ENCODE measurements at places on chromosomes 12 and 14.

- no peak for DNase-seq
Observed at GRCh38 chr12:11269607-11270006, at the start of gene PRB3. TSS of gene PRB3 (minus strand) at chr12:11269707. CDS start at chr12:11269669, 38 bp downstream.

GRCh38 chr12:50986966-50987737, 34.8 kb downstream of the HIGD1C start:
- DNase-seq = no peak

- no peak for DNase-seq
Observed at GRCh38 chr12:116780942-116781341, 42.8 kb downstream of the RNFT2 start.

GRCh38 chr12:74259199-74259598, 278.4 kb upstream of the ATXN7L3B start:
- no peak for DNase-seq

DNA sequence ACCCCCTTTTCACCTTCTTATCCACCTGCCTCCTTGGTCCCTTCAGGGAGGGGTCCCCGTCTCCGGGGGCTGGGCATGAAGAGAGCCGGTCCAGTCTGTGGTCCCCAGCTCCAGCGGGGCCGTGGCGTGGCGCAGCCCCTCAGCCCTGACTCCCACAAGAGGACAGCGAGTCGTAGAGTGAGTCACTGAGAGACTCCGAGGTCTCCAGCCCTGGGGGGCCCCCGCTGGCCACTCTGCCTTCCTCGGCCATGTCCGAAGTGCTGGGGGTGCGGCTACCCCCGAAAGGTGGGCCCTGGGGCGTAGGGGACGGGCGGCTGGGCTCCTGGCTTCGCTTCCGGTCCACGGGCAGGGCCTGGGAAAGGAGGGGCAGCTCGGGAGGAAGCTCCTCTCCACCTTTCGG, 36.5 kb downstream of the NCKAP5L start:
- DNase-seq = no peak

- DNase-seq = no peak
Observed at GRCh38 chr12:45660330-45660729, 69.2 kb upstream of the ARID2 start.

- DNase-seq = no peak
Observed at GRCh38 chr14:80956922-80957321, 1.5 kb downstream of the TSHR start.

GRCh38 chr12:106189341-106189740, 50.6 kb upstream of the NUAK1 start:
- DNase-seq = no peak

DNA sequence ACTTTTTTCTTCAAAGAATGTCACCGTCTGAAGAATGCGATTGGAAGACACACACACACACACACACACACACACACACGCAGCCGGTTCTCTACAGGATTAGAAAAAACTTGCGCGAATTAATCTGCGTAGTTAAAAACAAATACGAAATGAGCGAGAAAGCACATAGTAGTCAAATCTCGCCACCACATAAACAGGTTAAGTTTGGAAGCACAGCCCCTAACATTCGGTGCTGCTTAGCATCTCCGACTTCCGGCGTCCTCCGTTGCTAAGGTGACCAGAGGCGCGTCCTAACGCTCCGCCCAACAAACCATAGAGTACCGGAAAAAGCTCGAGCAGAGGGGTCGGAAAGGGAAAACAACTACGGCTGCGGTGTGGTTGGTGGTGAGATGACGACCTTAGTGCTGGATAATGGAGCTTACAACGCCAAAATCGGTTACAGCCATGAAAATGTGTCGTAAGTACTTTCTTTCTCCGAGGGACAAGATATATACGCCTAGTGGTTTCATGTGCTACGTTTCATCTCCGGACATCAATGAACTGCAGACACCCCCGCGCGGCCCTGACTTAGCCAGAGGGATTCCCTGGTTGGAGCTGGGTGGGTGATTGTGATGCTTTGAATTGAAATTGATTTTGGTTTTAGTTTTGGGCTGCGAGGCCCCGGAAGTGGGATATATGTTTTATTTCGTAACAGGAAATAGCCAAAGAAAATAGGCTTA, at the start of gene ACTR6:
Gene ACTR6, plus strand, starts transcription at position 353 of the 719 bp plus-strand sequence. Its CDS starts 37 bp downstream, at position 390.
- peak; percentile 94 for DNase-seq

DNA sequence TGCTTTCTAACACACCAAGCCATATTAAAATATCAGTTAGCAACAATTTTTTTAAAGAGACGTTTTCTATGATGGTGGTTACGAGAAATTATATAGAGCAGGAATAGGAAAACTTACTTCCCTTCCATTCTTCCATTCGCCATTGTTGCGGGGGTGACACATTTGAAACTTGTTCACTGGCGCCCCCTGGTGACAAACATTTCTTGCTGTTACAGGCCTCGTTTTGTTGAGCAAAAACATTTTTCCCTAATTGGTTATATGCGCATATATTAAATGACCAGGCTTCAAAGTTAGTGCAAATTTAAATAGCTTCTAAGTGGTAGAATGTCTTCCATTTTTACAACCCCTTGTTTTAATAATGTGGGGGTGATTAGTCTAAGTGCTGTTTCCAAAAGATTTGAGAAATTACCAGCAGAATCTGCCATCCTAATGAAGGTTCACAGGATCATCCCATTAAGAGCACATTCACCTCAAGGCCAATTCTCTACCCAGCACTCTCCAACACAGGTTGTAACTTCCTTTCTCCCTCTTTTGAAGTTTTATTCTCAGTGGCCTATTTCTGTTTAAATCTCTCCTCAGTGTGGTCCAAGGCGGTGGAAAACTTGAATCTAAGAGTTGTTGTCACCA, 1124.7 kb downstream of the FLRT2 start:
- no peak for DNase-seq

- DNase-seq = no peak
Observed at GRCh38 chr12:94717108-94717507, 66.8 kb upstream of the TMCC3 start.

- no peak for DNase-seq
Observed at GRCh38 chr12:24038211-24038997, 88.9 kb upstream of the SOX5 start.

- DNase-seq = peak; percentile 54
Observed at GRCh38 chr14:52067873-52068614, 815 bp downstream of the NID2 start.

- no peak for DNase-seq
Observed at GRCh38 chr12:88329833-88330232, 187.7 kb downstream of the TMTC3 start.

GRCh38 chr12:48235796-48236333, 32.8 kb upstream of the OR10AD1 start:
- no peak for DNase-seq

DNA sequence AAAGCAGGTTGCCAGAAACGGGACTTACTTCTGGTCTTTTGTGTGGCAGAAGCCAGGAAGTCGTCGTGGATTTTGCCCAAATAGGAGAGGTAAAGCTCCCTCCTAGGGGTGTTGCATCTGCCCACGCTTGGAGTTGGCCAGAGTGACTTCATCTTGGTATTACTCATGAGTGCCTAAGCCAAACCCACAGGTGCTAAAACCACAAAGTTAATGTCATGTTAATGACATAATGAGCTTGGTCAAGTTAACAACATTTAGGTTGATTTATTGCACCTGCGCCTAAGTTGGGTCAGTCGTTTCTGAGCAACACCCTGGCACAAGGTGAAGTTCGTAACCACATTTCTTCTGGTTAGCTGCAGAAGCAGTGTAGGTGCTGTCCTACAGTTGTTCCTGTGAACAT, 225.2 kb downstream of the FUT8 start:
- DNase-seq = peak; percentile 33

DNA sequence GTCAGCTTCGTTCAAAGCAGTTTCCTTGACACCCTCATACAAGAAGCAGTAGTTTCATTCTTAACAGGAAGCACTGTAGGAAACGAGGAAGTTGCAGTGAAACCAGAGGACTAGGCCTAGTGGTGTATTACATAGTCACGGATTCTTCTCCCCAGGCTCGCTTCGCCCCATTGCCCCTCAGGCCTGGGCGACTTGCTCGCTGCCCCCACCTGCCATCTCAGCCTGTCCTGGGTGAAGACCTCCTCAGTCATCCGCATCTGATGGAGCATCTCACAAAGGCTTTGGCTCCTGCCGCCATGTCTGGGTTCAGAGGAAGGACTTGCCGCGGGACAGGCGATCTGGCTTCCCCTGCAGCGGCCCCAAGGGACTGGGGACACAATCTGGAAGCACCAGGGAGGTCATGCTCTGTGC, 93.5 kb downstream of the LMNTD1 start:
- no peak for DNase-seq

DNA sequence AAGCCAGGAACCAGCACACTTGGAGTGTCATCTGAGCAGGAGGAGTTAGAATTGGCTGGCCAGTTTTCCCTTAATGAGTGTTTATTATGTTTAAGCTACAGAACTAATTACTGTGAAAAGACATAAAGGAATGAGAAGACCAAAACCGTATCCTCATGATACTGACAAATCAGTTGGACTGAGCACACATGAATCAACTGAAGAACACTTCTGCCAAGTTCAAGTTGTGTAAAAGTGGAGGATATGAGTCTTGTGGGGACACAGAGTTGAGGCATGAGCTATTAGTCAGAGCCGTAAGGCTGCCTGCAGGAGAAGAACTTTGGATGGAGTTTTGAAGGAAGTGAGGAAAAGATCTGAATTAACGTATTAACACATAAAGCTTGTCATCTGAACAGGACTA, 43.1 kb downstream of the HMGA2 start:
- no peak for DNase-seq

GRCh38 chr12:55734595-55734994, 5.8 kb upstream of the CD63 start:
- DNase-seq = no peak

DNA sequence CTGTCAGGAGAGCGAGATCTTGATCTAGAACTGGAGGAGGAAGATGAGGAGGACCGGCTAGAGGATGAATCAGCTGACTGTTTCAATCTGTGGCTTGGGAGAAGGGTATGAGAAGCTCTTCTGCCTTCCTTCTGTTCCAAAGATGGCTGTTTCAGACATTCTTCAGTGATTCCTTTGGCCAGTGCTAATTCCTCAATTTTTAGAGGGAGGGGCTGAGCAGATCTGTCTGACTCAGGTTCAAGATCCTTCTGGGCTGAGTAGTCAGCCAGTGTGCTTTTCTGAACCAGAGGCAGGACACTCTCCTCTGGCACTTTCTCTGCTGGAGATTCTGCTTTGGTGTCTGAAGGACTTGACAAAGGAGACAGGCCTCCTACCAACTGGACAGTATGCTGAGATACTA, 15.2 kb downstream of the ACIN1 start:
- DNase-seq = no peak

GRCh38 chr14:36485773-36486172, 34.3 kb downstream of the NKX2-1 start:
- DNase-seq = no peak

DNA sequence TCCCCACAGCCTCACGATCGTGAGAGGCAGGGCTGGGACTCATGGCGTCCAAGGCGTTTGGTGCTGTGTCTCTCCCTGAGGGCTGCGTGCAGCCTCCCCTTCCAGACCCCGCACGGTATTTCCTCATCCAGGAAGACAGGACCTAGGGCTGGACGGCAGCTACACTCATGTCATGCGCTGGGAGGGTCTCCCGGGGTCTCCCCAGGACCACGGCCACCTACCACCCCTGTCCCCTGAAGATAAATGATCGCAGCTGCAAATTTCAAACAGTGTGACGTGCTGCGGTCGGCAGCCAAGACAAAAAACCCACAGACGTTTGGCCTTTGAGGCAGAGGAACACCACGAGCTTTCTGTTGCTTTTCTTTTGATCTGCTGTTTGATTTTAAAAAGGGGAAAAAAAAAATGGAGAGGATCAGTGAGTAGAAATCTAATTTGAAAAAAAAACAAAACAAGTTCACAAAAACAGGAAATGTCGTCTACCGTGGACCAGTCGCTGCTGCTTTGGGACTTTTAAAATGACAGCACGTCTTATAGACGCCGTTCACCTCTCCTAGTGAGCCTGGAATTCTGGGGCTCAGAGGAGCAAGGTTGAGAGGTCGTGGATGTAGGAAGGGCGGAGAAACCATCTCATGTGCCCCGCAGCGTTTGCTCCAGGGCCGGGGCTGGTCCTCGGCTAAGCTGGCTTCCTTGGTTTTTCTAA, 237.6 kb downstream of the SLC41A2 start:
- peak; percentile 78 for DNase-seq

DNA sequence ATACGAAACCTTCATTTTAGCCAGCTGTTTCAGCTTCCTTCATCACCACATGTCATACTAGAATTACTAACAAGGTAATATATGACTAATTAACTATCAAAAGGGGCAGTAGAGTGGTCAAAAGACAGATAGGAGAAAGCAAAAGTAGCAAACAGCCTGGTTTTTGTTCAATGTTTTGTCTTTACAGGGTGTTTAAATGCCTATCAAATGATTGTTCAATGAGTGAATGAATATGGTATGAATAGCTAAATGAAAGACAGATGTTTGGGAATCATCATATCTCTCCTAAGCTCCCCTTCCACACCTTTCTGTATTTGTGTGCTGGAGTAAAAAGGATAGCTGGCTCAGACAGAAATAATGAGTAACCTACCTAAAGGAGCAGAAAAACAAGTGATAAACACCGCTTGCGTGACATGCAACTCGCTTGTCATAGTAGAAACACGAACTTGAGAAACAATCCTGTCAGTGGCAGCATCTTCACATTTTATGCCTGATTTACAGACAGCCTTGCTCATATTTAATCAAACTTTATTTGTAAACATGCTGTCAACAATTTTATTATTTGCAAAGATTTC, 34.2 kb downstream of the ABCC9 start:
- DNase-seq = no peak

DNA sequence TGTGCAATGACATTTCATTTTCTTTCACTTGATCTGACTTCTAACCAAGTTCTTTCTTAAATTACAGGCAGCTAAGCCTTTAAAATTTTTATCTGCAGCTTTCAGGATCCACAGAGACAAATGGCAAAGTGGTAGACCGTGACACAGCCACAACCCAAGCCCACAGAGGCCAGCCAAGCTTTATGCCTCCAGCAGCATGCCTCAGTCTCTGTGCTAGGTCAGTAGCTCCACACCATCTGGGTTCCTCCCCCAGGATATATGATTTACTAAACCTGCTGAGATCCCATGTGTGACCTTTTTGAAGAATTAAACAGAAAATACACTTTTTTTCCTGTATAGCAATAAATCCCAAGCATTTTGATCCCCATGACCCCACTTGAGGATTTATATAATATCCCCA, 290.4 kb upstream of the CAND1 start:
- no peak for DNase-seq

GRCh38 chr12:108447168-108447832, 67.8 kb upstream of the FICD start:
- DNase-seq = no peak

GRCh38 chr12:56951582-56952339, 5.6 kb downstream of the RDH16 start:
- no peak for DNase-seq

DNA sequence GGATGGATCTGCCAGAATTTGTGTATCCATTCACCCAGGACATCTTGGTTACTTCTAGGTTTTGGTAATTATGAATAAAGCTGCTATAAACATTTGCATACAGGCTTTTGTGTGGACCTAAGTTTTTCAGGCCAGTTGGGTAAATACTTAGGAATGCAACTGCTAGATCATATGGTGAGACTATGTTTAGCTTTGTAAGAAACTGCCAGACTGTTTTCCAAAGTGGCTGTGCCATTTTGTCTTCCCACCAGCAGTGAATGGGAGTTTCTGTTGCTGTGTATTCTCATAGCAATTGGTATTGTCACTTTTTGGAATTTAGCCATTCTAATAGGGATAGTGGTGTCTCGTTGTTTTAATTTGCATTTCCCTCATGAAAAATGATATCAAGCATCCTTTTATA, 133.0 kb downstream of the KIF26A start:
- no peak for DNase-seq

Data from activated naive CD8-positive, alpha-beta T cell treated with anti-CD3 and anti-CD28 coated beads, Interleukin-2, amount 10 ng/mL, durations not matched to agents 7 days and 5 days (primary cell).